ENCODE measurements at places on chromosomes 1 and 21. TPM values are rescaled to one million over a fixed set of nuclear protein-coding genes. Genes with fewer than 3 reads are reported as not detected.

Gene PTPN14
- total RNA-seq: 33.0 TPM

Gene ASTN1
- total RNA-seq: under 0.01 TPM

Gene AKR7A2
- 54.8 TPM for total RNA-seq

Gene CELSR2
- total RNA-seq: 30.6 TPM

Gene SRGAP2
- total RNA-seq: 9.2 TPM

Gene OR2AK2
- total RNA-seq: not detected

Gene CFH
- 22.9 TPM for total RNA-seq

Gene DDI2
- 13.7 TPM for total RNA-seq

Gene FALEC
- total RNA-seq: not detected

Gene CCDC27
- not detected for total RNA-seq

Gene HSPA13
- 109 TPM for total RNA-seq

Gene PTGFR
- 0.26 TPM for total RNA-seq

Gene NOTCH2
- 61.6 TPM for total RNA-seq

Gene ANGPTL1
- not detected for total RNA-seq

Gene BTBD8
- total RNA-seq: 4.1 TPM

Gene TMEM51
- total RNA-seq: 6.4 TPM

Gene SYT14
- not detected for total RNA-seq

Gene GBP6
- 67.2 TPM for total RNA-seq

Gene BEST4
- 0.13 TPM for total RNA-seq

Gene PGLYRP4
- 2.0 TPM for total RNA-seq

Gene USH2A
- not detected for total RNA-seq

Gene TRIM62
- 0.79 TPM for total RNA-seq

Gene ZNF593OS
- total RNA-seq: not detected

Gene CHRM3
- total RNA-seq: 1.0 TPM

Gene HSPA6
- 1.6 TPM for total RNA-seq

Gene LIN9
- 2.6 TPM for total RNA-seq

Gene PTAFR
- 10.9 TPM for total RNA-seq

Gene LAPTM5
- total RNA-seq: under 0.01 TPM

Gene AMY1C
- 0.26 TPM for total RNA-seq

Gene NUF2
- 0.79 TPM for total RNA-seq

Gene RNU5D-1
- not detected for total RNA-seq

Gene COL8A2
- total RNA-seq: 3.3 TPM

Gene AIRE
- not detected for total RNA-seq

Gene SPRR2G
- total RNA-seq: not detected

Gene GBP3
- 16.5 TPM for total RNA-seq

Gene L1TD1
- total RNA-seq: under 0.01 TPM

Gene TRIM46
- 0.26 TPM for total RNA-seq

Gene SYPL2
- not detected for total RNA-seq

Gene RGS1
- total RNA-seq: not detected

Gene CDKN2C
- 0.79 TPM for total RNA-seq

Gene CENPL
- 5.1 TPM for total RNA-seq

Gene COL11A1
- under 0.01 TPM for total RNA-seq

Gene DIPK1A
- total RNA-seq: 8.7 TPM

Gene TSPAN2
- total RNA-seq: 0.13 TPM

Gene CD2
- not detected for total RNA-seq

Gene DMBX1
- not detected for total RNA-seq
